Left ventricle myocardium inferior (tissue), 1 donor: ENCODE measurements at places on chromosomes 7 and 10. TPM values are rescaled to one million over a fixed set of nuclear protein-coding genes. Genes with fewer than 3 reads are reported as not detected.

The CDHR3 gene
- 11.4 TPM for total RNA-seq

The CTAGE15 gene
- total RNA-seq, result not detected

The COL17A1 gene
- not detected for total RNA-seq

The NPTX2 gene
- total RNA-seq, result 2.3 TPM

The RET gene
- 0.60 TPM for total RNA-seq

The SPDYE2 gene
- total RNA-seq, result not detected

DNA sequence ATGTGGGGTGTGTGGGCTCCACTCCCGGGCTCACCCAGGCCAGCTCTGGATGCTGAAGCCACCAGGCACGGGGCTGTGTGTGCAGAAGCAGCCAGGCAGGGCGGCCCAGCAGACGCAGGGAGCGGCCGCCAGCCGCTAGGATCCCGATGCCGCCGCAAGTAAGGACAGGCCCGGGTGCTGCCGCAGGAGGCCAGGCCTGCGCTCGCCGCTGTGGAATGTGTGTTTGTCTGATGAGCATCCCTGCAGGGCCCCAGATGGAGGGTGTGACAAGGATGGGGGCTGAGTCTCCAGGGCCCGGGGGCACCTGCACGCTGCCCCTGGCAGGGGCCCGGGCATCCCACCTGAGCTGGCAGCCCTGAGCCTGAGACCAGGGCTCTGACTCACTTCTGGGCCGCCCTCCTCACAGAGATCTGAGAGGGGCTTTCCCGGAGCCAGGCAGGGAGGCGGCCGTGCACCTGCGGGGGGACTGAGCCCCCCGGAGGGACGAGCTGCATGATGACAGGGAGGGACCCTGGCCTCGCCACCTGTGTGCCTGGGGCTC lies 101.5 kb downstream of the FOXL3 start:
- H3K27ac ChIP-seq, result no peak overlapping the region
- no peaks in the 10 kb centered on the region for H3K27me3 ChIP-seq
- peaks cover 9% of the 10 kb centered on the region for H3K4me1 ChIP-seq
- peak; percentile 7 for DNase-seq
- no peaks in the 10 kb centered on the region for H3K36me3 ChIP-seq

- H3K27ac ChIP-seq, result peak overlapping the region; percentile 86
- H3K27me3 ChIP-seq, result no peaks in the 10 kb centered on the region
- DNase-seq, result no peak
- H3K4me1 ChIP-seq, result peaks cover 32% of the 10 kb centered on the region
Observed at GRCh38 chr7:100606313-100606712, 4.2 kb downstream of the PCOLCE start.

- H3K27ac ChIP-seq, result no peak overlapping the region
- no peaks in the 10 kb centered on the region for H3K4me1 ChIP-seq
- H3K4me3 ChIP-seq, result no peak overlapping the region
- DNase-seq, result no peak
- H3K36me3 ChIP-seq, result no peaks in the 10 kb centered on the region
Observed at GRCh38 chr7:151917791-151918509, 38.3 kb upstream of the GALNTL5 start.

DNA sequence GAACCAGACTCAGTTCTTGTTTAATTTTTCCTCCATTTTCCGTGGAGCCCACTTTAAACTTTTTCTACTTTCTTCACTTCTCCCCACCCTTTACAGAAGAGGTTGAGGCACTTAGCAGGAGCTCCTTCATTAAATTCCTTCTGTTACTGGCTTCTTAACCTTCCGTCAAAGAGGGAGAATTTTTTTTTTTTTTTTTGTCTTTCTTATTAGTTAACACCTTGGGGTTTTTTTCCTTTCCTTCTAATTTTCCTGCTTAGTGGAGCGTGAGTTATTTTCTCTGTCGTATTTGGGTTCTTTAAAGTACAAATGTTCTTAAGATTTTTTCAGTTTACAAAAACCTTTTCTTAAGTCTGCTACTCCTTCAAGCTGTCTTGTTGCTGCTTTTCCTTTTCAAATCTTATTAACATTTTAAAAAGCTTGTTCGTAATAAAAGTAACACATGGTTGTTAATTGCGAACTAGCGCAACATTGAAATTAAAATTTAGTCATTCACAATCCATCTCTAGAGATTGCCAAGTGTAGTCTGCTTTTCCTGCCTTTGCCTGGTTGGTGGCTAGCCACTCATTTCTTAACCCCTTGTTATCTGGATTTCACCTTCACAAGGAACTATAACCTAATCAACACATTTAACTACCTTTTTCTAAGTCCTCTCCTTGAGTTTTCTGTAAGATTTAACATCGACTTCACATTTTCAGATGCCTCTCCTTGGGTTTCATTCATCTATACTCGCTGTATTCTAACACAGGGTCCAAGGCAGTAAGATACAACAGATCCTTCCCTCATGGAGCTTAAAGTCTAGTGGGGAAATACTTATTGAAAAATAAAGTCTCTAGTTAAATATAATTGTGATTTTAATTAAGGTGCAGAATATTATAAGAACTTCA lies 2.0 kb downstream of the BMPR1A start:
- peak overlapping the region; percentile 85 for H3K4me3 ChIP-seq
- no peak for DNase-seq
- H3K27ac ChIP-seq, result peak overlapping the region; percentile 99

DNA sequence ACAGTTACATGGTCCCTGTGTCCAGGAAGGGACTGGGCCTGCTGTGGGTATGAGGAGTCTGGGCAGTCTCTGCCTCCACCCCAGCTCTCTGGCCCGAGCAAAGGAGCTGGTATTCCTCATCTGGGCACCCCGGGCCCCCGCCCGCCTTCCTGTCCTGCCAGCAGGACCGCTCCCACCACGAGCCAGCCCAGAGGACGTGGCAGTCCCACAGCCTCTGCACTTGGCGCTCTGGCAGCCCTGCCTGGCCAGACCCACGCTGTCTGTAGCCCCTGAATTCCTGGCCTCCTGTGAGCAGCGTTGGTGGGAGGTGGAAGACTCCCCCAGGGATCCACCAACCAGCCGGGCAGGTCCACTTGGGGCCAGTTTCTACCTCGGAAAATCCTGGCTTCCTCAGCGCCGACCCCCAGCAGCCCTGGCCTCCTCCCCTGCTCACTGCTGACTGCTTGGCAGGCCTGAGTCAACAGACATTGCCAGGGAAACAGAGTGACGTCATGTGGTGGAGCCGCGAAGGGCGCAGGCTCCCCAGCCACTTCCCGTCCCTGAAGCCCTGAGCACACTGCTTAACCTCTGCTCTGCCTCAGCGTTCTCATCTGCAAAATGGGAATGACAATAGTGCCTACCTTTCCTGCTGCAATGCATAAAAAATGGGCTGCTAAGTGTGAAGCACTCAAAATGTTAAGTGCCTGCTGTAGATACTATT lies 21.6 kb upstream of the LIMK1 start:
- H3K4me3 ChIP-seq, result peak overlapping the region; percentile 36
- H3K27ac ChIP-seq, result peak overlapping the region; percentile 78
- peaks cover 13% of the 10 kb centered on the region for H3K4me1 ChIP-seq
- DNase-seq, result peak; percentile 73
- peaks cover 34% of the 10 kb centered on the region for H3K36me3 ChIP-seq

- H3K27ac ChIP-seq, result no peak overlapping the region
- no peaks in the 10 kb centered on the region for H3K4me1 ChIP-seq
- no peak overlapping the region for H3K4me3 ChIP-seq
Observed at GRCh38 chr10:95716466-95716865, 22.7 kb upstream of the TCTN3 start.
